ENCODE measurements at places on chromosomes 5 and 9. TPM values are rescaled to one million over a fixed set of nuclear protein-coding genes. Genes with fewer than 3 reads are reported as not detected.

Gene LCP2
- total RNA-seq = 1.1 TPM

Gene CDX1
- not detected for total RNA-seq

Gene CARTPT
- not detected for total RNA-seq

Gene PCSK5
- 0.53 TPM for total RNA-seq

Gene ROPN1L
- total RNA-seq = 3.9 TPM

Gene PCDHGA10
- total RNA-seq = 6.0 TPM

Gene MYO10
- total RNA-seq = 15.8 TPM

Gene TTLL11
- 5.2 TPM for total RNA-seq

Gene MYMK
- not detected for total RNA-seq

Gene TAF11L10
- not detected for total RNA-seq

Gene STKLD1
- total RNA-seq = 0.41 TPM

Gene TUBB4B
- 287 TPM for total RNA-seq

Gene FRMD3
- 6.4 TPM for total RNA-seq

Gene LCN9
- total RNA-seq = not detected

Gene DPYSL3
- total RNA-seq = 30.1 TPM

Gene RORB
- 1.2 TPM for total RNA-seq

Gene FGF1
- total RNA-seq = 3.1 TPM

All from A375 (cell line).